M059J (cell line): ENCODE measurements at places on chromosomes 1 and 21. TPM values are rescaled to one million over a fixed set of nuclear protein-coding genes. Genes with fewer than 3 reads are reported as not detected.

- DNase-seq: peak; percentile 70
Observed at GRCh38 chr1:168136709-168137514, at the start of gene GPR161. Gene GPR161 (minus strand): TSS chr1:168136930. CDS start chr1:168104850, 32,080 bp downstream.

- DNase-seq: peak; percentile 30
Observed at GRCh38 chr1:151516031-151516511, 4.9 kb downstream of the CGN start.

- peak; percentile 60 for DNase-seq
Observed at GRCh38 chr1:12405325-12406210, 175.7 kb downstream of the VPS13D start.

GRCh38 chr1:159707472-159708260 lies 6.7 kb downstream of the CRP start:
- no peak for DNase-seq

AKNAD1 gene
- 0.37 and 2.3 TPM in 2 replicates for total RNA-seq

LAMC2 gene
- total RNA-seq: 3.3 and 3.4 TPM in 2 replicates

- peak; percentile 92 for DNase-seq
Observed at GRCh38 chr1:119674111-119674526, 26.1 kb upstream of the ZNF697 start.

PDC gene
- not detected in 2 replicates for total RNA-seq

DNA sequence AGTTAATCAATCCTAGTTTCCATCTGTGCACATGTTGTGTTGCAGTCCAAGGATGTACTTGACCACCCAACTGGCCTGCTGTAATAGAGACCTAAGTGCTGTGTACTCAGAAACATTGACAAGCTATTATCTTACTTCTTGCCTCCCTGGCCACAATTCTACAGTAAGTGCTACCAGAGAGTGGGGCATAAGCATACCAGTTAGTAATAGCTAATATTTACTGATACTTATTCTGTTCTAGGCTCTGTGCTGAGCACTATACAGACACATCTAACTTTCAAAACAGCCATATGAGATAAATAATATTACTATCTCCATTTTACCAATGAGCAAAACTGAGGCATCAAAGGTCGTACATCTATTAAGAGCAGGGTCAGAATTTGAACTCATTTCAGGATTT lies 49.5 kb upstream of the NPL start:
- DNase-seq: no peak

DNA sequence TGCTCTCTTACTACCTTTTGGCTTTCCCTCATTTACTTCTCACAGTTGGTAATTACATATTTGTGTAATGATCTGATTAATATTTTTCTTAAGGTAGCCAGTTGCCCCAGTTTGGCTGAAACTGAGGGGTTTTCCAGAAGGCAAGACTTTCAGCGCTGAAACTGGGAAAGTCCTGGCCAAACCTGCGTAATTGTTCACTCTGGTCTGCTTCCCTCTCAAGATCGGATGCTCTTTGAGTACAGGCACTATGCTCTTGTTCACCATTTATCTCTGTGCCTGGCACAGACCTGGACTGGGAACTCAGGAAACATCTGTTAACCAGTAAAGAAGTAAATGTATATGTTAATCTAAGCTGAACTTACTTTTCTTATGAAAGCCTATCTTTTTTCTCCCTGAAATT lies 209.6 kb upstream of the HOOK1 start:
- no peak for DNase-seq

TEX38 gene
- total RNA-seq: not detected in 2 replicates

- no peak for DNase-seq
Observed at GRCh38 chr1:49187056-49187455, 410.4 kb upstream of the BEND5 start.

DNA sequence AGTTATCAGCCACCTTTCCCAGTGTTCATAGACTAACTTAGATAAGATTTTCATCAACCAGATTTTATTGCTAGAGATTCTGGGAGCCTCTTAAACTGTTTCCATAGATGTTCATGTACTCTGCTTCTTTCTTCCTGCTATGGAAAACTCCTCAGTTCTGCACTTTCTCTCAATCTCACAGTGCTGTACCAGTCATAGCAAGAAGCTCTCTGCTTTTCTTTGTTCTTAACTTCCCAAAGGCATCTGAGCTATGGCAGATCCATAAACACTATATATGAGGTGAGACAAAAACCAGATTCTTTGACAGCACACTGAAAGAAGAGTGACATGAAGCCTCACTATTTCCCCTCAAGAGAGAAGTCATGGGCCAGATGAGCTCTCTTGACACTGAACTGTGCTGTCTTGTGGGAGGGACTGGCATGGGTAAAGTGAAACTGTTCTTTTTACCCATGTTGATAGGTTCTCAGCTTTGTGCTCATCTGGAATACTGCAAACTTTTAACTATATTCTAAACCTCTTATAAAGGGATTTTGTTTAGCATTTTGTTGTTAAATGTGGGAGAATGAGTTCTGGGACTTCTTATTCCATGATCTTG lies 64.2 kb upstream of the LYPLAL1 start:
- no peak for DNase-seq

DNA sequence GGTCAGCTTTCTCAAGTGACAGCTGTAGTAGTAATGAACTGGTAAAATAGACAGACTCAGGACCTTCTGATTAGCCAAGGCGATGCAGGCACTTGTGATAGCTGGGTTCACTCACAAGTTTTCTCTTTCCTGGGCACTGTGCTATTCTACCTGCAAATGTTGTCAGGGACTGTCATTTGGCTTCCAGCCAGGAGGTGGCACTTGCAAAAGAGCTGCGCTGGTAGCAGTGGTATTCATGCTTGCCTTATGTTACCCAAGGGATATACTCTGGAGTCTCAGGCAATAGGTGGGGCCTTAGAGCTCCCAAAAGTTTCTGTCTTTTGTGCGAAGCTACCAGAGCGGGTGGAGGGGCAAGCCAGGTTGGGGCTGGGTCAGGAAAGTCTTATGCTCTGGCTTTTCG lies 23.5 kb downstream of the IFI44 start:
- no peak for DNase-seq

SYT2 gene
- not detected in 2 replicates for total RNA-seq

- no peak for DNase-seq
Observed at GRCh38 chr1:152426731-152427130, 12.7 kb upstream of the CRNN start.

- DNase-seq: no peak
Observed at GRCh38 chr1:98824736-98825135, 163.2 kb downstream of the SNX7 start.

DNA sequence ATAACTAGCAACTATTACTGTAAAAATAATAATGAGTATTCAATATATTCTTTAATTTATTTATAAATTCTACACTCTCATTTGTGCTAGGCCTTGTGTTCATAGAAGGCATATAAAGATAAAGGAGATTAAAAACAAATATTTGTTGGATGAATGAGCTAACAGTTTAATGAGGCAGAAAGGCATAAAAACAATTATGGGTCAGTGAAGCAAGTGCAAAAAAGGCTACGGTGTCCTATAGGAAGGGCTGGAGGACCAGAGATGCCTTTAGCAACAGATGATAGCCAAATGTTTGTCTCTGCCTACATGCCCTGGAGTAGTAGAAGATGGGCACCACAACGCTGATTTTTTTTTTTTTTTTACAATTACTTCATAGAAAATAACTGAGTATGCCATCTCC lies 45.7 kb downstream of the PTGS2 start:
- peak; percentile 51 for DNase-seq

DNA sequence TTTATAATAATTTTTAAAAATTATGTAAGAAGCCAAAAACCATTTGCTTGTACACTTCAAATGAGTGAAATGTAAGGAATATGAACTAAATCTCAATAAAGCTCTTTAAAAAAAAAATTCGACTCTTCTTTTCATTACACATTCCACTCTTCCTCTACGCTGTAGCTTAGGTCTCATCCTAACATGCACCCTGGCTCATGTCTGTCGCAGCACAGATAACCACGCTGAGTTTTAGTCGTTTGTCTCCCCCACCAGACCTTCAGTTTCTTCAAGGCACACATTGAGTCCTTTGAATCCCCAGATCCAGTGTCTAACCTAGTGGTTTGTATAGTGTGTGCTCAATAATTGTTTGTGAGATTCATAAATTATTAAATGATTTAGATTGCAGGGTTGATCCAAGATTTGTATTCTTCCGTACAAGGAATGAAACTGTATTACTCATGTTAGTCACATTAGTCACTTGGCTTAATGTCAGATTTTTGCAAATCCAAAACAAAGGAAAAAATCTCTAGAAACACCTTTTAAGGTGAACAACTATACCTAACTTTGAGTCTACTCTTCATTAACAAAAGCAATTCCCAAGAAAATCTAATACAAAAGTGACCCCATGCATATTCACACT lies 57.3 kb downstream of the SLC25A24 start:
- DNase-seq: peak; percentile 49

DNA sequence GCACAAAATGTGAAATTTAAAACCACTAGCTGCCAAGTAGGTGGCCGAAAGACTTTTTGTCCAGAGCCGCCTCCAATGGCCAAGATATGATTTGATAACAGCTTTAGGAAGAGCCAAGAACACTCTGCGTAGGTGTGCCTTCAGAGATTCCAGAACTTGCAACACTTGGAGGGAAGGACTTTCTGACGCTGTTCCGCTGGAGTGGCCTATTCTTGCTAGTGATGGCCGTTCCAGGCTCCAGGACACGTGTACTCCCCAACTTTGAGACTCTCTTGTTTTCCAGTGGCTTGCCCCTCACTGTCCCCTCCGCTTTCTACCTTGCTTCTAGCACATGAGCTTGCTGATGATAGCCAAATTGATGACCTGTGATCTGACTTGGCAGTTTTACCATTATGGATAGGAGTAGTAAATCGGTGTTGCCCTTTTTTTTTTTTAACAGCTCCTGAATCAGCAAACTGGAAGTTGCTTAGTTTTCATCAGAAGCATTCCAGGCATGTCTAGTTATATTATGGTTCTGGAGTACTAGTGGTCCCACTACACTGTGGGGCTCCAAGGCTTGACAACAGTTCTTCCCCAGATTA lies 1.0 kb downstream of the PRDX6 start:
- peak; percentile 75 for DNase-seq

GRCh38 chr1:53592521-53592982 lies 133.4 kb downstream of the DMRTB1 start:
- peak; percentile 53 for DNase-seq

DNA sequence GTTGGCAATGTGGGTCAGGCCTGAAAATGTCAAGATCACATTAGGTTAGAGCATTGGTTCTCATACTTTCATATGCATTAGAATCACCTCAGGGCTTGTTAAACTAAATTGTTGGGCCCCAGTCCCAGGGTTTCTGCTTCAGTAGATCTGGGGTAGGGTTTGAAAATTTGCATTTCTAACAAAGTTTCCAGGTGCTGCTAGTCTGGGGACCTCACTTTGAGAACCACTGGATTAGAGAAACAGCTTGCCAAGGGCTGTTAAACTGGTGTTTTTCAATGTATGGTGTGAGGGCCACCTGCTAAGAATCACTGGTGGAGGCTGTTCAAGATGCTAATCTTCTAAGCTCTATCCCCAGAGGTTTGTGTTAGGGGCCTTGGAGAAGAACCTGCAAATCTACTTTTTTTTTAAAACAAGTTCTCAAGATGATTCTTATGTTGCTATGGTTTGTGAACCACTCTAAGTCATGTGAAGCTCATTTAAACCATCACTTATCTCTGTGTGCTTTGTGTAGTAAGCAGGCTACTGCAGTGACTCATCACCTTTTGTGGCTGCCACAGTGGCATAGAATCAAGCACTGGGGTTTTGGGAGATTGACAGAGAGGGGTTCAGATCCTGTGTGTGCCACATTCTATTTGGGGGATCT lies 152.2 kb downstream of the S1PR1 start:
- DNase-seq: peak; percentile 59

DNA sequence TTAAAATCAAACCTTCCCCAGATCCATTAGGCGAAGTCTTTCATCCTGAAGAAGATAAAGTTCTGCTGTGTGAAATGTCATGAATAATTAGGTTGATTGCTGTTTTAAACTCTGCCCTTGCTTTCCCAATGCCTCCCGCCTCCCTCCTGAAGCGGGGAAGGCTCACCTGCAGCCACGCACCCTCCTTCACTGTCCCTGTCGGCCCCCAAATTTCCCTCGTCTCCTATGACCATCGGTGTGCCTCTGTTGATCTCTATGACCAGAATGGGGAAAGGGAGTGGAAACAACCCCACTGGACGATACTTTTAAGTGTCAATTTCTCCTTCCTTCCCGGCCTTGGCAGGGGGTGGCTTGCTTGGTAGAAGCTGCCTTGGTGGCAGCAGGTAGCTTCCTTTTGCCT lies 35.1 kb downstream of the LHX4 start:
- no peak for DNase-seq

- DNase-seq: peak; percentile 39
Observed at GRCh38 chr1:23930861-23931490, 17.8 kb upstream of the CNR2 start.

DNA sequence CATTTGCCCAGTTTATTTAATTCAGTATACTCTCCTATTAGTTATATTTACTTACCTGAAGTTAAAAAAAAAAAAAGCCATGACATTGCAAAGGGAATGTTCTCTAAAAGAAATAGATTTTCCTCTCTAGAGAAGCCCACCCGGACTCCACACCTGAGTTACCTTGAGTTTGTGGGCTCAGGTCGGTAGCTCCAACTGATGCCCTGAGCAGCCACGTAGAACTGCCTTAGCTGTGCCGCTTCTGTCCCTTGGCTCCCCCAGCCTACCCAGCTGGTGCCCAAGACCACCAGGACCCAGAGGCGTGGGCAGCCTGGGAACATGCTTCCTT lies 250 bp downstream of the F5 start:
- DNase-seq: no peak

GRCh38 chr1:17606826-17607440 lies 67.4 kb downstream of the ARHGEF10L start:
- DNase-seq: peak; percentile 72

GRCh38 chr1:162687870-162688269 lies 55.6 kb downstream of the DDR2 start:
- DNase-seq: peak; percentile 83

- DNase-seq: no peak
Observed at GRCh38 chr21:31470896-31471694, 127.0 kb upstream of the TIAM1 start.

DNA sequence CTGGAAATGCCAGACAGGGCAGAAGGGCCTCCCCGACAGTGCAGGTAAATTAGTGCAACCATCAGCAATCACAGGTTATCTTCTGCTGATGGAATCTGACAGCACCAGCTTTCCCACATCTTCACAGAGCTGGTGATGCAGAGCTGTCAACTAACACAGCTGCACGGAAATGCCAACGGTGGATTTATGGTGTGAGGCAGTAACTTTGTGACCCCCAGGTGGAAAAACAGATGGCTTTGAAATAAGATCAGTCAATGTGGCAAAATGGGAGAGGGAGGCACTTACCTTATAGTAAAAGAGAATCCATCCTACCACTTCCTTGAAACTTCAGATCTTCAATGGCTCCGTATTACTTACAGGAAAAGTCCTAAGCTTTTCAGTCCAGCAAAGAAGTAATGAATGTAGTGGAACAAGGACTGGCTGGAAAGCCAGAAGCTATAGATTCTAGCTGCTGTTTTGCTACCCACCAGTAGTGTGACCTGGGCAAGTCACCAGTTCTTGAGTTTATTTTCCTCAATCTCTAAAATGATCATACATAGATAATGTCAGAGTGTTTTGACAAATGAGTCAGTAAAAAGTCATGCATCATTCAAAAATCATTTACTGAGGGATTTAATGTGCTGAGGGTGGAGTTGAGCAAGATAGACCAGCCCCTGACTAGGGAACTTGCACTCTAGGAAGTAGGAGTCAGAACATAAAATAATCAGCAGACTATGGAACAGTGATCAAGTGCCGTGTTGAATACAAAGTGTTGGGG lies 245.7 kb upstream of the JUN start:
- DNase-seq: peak; percentile 79
